ENCODE measurements at places on chromosomes 12 and 14.

- DNase-seq: no peak
These were observed 74.9 kb downstream of the PPP2R5E start for GRCh38 chr14:63468294-63468693.

DNA sequence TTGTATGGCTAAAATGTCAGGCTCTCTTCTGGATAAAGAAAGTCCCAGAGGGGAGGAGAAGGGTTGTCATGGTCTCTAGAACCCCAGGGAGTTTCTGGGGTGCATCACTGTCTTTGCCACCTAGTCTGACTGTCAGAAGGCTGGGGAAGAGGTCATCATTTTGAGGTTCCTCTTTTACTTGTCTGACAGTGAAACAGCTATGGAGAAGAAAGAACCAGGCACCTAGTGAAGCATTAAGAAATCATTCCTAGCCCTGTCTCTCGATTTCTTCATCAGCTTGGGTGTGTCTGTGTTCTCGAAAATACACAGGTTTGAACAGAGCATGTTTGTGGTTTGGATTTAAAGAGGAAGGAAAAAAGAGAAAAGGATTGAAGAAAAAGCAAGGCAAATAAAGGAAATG, 158.7 kb upstream of the LRIG3 start:
- DNase-seq: no peak

GRCh38 chr12:66944365-66944764, 265.5 kb upstream of the GRIP1 start:
- no peak for DNase-seq

DNA sequence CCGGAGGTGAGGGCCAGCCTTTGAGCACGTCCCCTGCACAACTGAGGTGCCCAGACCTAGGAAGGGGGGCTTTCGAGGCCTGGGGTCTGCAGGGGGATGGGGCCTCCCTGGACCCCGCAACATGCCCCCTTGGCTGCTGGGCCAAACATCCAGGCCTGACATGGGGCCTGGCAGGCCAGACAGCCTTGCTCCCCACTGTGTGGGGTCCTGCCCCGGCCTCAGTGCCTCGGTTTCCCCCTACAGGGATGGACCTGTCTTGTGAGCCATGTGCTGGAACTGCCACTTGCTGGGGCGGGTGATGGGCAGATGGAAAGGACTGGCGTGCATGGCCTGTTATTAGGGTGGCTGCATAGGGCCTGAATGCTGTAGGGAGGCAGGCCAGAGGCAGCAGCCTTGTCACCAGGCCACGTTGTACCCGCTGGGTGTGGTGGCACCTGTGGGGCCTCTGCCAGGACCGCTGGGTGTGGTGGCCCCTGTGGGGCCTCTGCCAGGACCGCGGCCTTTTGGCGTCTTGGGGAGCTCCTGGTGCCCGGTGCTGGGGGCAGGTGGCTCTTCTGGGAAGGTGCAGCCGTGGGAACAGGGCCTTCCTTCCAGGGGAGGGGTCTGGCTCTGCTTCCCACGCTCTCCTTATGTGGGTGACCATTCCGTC, 20.4 kb downstream of the ASPG start:
- no peak for DNase-seq

GRCh38 chr12:107584563-107584962, 101.0 kb upstream of the PWP1 start:
- no peak for DNase-seq

- DNase-seq: no peak
These were observed 67.0 kb downstream of the RBM19 start for GRCh38 chr12:113899042-113899560.

DNA sequence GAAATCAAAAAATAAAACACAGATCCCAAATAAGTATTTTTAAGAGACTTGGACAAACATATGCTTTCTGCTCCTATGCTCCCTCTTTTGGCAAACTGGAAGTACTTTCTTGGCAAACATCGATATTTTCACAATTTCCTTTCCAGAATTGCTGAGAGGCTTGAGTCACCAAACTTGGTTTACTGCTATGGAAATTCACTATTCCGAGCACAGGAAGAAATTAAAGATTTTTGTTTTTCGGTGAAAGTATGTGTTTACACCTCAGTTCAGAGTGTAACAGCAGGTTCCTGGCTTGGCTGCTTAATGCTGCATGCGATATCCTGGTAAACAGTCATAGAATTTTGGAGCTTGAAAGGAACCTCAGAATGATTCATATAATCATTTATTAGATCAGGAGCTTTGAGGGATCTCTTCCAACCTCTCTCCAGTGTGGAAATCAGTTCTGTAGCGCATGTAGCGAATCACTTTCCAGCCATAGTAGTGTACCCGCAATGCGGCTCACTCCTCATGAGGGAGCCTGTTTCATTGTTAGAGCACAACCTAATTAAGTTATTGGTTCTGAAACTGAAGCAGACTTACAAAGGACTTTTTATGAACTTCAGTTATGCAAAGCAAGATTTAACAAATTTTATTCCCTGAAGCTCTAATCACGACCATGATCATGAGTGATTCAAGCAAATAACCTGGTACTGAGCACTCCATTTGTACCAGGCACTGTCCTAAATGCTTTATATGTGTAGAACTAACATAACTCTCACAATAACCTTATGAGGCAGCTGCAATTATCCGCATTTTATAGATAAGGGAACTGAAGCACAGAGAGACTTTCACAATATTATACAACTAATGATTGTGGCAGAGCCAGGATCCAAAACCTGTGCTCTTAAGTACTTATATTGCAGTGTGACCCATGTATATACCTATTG, 56.4 kb upstream of the ATP2A2 start:
- DNase-seq: peak; percentile 74

- DNase-seq: no peak
These were observed 67.2 kb downstream of the GLT1D1 start for GRCh38 chr12:128920468-128920867.

- DNase-seq: no peak
These were observed 382.2 kb downstream of the GRIN2B start for GRCh38 chr12:13599176-13599575.

DNA sequence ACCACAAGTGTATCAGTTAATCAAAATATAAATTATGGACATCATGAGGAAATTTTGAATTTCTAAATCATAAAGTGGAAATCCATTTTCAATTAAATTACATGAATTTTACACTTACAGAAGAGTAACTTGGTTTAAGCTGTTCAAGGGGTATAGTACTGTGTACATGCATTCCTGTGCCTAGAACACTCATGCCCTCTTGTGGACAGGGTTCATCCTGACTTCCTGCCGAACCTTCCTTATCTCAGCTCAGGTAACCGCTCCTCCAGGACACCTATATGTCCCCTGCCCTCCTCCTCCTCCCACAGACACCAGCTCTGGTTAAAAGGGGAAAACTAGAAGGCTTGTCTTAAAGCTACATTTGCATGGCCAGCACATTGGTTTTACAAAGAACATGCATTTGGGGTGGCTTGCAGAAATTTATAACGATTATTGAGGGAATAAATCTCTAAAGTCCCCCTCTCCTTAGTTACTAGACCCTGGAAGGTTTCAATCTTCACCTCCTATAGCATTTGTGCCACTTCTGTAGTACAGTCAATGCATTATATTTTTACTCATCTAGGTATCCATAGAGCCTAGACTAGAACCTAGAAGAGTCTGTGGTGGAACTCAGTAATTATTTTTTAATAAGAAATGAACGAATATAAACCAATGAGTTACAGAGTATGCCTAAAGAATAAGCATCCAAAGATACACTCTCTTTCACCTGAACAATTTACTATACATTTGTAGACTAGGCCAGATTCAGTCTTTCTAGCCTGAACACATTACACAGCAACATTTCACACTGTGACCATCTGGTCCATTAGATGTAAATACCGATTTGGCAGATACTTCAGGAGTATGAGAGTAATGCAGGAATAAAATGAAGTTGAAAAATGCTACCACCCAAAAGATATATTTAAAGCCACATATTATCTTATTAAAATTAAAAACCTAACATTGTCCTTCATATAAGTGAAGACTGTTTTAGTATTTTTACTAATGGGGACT, 345.6 kb downstream of the PAWR start:
- DNase-seq: peak; percentile 51

- DNase-seq: peak; percentile 86
These were observed 116.3 kb downstream of the ZFP36L1 start for GRCh38 chr14:68676511-68676943.

- peak; percentile 11 for DNase-seq
These were observed 1.5 kb upstream of the NOVA1 start for GRCh38 chr14:26599291-26599690.

- DNase-seq: peak; percentile 62
These were observed 24.1 kb downstream of the PTGER2 start for GRCh38 chr14:52338051-52338681.

- peak; percentile 69 for DNase-seq
These were observed 128.4 kb downstream of the RPAP3 start for GRCh38 chr12:47577206-47577989.

DNA sequence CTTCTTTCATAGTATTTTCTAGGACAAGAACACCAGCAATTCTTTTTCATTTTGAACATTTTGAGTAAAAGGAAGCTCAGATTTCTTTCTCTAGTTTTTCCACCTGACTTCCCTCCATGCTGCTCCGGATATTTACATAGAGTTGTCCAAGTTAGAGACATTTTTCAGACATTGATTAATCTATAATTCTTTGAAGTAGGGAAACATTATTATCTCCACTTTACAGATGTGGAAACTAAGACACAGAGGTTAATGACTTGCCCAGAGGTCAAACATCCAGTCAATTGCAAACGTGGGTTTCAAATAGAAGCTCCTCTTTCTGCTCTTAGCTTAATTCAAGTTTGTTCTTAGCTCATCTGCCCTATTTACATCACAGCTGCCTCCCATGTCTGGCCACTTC, 138.3 kb downstream of the EGLN3 start:
- no peak for DNase-seq

DNA sequence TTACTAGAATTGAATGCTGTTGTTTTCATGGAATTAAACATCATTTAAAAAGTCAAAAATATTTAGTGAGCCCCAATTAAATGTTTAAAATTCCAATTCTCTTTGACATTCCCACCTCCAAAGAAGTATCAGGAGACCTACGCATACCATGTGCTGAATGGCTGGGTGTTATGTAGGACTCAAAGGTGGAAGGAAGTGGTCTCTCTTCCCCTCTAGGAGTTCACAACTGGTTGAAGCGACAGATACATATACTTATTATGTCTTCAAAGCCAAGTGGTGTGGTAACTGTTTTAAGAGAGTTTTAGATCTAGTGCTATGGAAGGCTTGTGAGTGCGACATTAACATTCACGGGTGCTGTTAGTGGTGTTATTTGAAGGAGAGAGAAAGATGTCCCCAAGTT, 464.0 kb downstream of the ATP23 start:
- no peak for DNase-seq

GRCh38 chr12:58321414-58321813, 380.0 kb downstream of the ATP23 start:
- no peak for DNase-seq

- DNase-seq: no peak
These were observed 4.5 kb upstream of the OAS2 start for GRCh38 chr12:112973818-112974231.

- DNase-seq: no peak
These were observed 6.8 kb upstream of the SYNE3 start for GRCh38 chr14:95523051-95523814.

DNA sequence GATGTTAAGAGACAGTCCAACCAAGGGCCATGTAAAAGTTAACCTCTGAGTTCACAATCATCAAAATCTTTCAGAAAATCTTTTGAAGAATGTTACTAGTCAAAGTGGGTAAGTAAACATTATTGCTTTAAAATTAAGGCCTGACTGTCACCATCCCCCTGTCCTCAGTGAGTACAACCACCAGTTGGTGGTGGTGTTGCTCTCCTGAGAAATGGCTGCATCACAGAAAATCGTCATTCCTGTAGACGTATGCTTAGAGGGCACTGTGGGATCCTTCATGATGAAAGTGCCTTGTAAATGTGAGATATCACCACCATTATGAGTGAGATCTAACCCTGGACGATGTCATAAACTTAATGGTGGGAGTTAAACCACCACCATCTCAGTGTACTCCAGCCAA, 451.2 kb downstream of the RPS29 start:
- no peak for DNase-seq

DNA sequence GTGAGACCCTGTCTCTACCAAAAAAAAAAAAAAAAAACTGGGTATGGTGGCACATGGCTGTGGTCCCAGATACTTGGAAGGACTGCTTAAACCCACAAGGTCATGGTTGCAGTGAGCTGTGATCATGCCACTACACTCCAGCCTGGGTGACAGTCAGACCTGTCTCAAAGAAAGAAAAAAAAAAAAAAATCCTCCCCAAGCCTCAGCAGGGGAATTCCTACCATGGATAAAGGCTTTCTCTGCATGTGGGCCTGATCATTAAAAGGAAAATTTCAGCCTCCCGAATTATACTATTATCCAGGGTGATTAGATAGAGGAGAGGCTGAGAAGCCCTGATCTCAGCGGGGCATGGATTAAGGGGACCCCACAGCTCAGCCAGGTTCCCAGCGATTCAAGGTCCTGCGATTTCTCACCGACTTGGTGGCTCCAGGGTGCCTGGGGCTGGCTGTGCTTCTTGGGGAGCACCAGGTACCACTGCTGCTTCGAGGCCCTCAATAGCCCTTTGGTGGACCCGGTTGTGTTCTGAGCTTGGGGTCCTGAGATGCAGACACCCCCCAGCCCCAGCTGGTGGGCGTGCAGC, 5.6 kb downstream of the SH2B3 start:
- DNase-seq: no peak

- peak; percentile 17 for DNase-seq
These were observed 198.9 kb downstream of the EPS8 start for GRCh38 chr12:15590180-15590826.

GRCh38 chr12:98388126-98388525, 127.3 kb upstream of the TMPO start:
- DNase-seq: no peak

- no peak for DNase-seq
These were observed 178.5 kb upstream of the DAAM1 start for GRCh38 chr14:59009967-59010366.

DNA sequence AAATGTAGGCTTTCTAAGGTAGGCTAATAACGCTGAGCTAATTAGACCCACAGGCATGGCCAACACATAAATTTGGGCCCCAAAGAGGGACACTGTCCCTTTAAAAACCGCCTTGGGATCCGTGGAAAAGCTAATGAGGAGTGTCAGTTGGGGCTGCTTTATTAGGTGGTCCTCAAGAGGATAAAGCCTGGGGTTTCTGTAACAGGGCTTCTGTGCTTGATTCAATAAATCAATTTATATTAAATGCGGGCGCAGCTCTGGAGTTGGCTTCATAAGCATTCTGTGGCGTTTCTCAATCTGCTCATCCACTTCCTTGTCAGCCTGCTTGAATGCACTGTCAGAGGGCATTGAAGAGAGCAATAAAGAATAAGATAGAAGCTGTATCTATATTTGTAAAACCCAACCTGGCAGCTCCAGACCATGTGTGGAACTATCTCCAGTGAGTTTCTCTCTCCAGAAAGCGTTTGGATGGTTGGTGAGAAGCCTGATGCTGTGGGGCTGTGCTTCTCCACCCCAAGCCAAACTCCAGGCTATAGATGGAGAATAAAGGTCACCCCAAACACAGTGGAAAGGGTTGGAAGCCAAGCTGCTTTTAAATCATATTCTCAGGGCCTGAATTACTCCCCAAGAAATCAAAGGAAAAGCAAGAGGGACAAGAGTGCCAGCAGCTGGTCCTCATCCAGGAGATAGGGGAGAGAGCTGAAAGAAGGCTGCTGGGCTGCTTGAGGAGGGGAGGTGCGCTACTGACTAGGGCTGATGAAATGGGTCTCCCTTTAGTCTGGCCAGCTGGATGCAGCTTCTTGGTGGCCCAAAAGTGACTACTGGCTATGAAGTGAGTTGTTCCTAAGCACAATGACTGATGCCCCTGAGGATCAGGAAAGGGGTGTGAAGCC, 222.0 kb downstream of the PPM1H start:
- DNase-seq: no peak

GRCh38 chr12:54565986-54566544, 16.7 kb downstream of the PDE1B start:
- DNase-seq: no peak

GRCh38 chr14:24705840-24706239, 71.8 kb upstream of the GZMB start:
- no peak for DNase-seq

All from NCI-H526 (cell line).